ENCODE measurements at places on chromosomes 5 and 9.

DNA sequence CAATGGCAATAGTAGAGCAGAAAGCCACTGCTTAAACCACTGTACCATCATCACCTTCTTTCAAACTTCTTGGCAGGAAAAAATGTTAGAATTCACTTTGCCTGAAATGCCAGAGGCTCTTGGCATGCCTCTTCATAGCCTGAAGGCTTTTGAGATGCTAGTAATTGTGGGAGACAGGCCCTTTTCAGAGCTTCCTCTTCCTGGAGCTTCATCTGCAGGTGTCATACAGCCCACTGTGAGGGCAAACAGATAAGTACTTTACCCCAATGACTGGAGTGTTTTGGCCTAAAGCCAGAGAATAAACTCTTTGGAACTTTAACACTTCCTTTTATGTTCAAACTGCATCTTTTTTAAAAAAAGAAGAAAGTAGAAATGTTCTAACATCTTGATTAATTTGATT is 81.3 kb upstream of the TMEM171 start:
- DNase-seq = no peak

DNA sequence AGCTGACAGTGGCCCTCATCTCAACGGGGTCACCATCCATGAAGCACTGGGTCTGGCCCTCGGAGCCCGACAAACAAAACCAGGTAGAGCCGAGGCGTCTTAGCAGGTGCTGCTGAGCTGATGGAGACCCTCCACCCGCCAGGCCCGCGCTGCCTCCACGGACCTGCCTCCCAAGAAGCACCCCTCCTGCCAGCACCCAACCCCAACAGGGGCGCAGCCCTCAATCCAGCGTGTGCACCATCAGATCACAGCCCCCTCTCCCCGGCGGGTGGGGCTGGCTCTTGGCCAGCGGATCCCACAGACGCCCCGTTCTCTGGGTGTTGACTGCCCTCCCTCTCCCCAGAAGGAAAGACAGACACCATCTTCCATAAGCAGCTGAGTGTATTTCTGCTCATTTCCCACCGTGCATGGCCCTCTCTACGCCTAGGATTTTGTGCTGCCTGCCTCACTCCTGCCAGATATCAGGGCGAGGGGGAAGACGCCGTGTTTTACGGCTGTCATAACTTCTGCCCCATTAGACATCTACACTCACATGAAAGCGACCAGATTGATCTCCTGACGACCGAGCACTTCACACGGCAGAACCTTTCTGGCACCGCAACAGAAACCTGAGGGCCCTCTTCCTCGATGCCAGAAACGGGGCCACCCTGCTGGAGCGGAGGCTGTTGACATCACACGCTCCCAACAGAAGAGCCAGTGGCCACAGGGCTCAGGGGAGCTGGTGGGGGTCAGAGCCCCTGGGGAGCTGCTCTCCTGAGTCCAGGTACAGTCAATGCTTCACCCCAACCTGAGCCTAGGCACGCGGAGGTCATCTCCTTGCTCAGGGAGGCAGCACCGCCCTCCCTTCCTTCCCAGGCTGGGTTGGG is 12.4 kb downstream of the NACC2 start:
- DNase-seq = no peak

- DNase-seq = no peak
These were observed 225.2 kb downstream of the CFAP90 start for GRCh38 chr5:7625740-7626139.

GRCh38 chr9:99905833-99906402 is 536 bp upstream of the STX17 start:
- no peak for DNase-seq

DNA sequence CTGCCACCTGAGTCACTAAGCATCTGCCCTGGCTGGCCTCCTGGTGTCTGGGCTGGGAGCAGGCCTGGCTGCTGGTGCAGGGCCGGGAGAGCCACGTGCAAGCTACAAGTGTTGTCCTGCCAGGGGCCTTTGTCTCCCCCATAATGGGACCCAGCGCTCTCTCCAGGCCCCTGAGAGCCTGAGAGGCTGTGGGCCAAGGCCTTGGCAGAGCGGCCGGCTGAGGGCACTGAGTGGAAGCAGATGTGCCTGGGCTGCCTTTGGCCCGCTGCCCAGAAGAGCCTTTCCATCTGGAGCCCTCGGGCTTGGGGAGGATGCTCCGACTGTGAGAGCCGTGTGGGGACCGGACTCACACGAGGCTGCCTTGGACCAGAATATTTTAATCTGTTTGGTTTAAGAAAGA is 185.5 kb downstream of the RGS3 start:
- peak; percentile 97 for DNase-seq

DNA sequence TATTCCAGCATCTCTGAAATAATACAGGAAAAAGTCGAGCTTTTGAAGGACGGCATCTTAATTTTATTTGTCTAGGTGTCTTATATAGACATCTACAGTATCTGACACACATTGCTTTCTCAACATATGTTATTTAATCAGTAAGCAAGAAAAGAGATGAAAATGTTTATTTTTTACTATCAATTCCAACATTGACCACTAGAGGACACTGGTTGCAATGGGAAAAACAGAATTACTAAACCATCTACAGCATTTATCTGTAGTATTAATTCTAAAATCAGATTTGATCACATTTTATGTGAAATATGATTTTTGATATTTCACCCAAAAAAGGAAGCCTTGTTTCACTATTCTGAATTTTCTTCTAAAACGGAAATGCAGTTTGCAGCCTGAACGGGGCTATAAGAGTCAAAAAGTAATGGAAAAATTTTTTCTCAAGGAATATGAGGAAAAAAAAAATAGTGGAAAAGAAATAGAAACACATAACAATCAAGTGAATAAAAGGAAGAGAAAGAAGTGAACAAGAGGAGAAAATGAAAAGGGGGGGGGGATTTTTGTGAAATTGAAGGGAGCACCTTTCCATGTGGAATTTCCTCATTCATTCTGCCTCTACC is 98.6 kb downstream of the OSTF1 start:
- no peak for DNase-seq

DNA sequence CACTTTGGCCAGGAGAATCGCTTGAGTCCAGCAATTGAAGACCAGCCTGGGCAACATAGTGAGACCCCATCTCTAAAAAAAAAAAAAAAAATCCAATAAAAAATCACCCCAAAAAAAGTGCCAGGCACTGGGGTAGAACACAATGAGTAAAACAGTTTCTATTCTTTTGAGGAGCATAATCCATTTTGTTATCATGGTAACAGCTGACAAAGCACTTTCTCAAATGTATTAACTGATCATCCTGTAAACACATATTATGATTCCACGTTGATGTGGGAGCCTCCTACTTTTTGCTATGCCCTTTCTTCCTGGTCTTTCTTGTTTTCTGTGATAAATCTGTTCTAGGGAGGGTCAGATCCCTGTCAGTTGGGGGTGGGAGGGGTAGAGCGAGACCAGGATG is 20.7 kb upstream of the FAM13B start:
- DNase-seq = no peak

- no peak for DNase-seq
These were observed 187.2 kb upstream of the PANK3 start for GRCh38 chr5:168766426-168766700.

- DNase-seq = no peak
These were observed 58.1 kb downstream of the BASP1 start for GRCh38 chr5:17275289-17276158.

- DNase-seq = no peak
These were observed 756.0 kb upstream of the C9orf72 start for GRCh38 chr9:28329323-28329722.

GRCh38 chr9:84874022-84874421 is 204.5 kb downstream of the NTRK2 start:
- DNase-seq = peak; percentile 57

DNA sequence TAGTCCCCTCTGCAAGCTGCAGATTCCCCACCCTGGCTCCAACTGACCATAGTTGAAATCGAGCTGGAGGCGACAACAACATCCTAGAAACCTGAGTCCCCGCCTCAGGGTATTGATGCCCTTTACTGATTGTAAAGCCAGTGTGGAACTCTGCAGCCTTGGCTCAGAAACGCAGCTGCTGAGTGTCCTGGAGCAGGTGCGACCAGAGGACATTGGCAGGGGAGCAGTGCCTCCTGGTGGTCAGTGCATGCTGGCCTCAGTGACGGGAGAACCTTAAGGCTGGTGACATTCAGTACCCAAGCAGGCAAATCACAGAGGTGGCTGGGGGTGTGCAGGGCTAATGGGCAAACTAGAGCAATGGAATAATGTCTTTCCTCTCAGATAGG is 20.4 kb upstream of the ZNF354B start:
- DNase-seq = peak; percentile 18

GRCh38 chr5:77015938-77016569 is 14.2 kb upstream of the AGGF1 start:
- no peak for DNase-seq

DNA sequence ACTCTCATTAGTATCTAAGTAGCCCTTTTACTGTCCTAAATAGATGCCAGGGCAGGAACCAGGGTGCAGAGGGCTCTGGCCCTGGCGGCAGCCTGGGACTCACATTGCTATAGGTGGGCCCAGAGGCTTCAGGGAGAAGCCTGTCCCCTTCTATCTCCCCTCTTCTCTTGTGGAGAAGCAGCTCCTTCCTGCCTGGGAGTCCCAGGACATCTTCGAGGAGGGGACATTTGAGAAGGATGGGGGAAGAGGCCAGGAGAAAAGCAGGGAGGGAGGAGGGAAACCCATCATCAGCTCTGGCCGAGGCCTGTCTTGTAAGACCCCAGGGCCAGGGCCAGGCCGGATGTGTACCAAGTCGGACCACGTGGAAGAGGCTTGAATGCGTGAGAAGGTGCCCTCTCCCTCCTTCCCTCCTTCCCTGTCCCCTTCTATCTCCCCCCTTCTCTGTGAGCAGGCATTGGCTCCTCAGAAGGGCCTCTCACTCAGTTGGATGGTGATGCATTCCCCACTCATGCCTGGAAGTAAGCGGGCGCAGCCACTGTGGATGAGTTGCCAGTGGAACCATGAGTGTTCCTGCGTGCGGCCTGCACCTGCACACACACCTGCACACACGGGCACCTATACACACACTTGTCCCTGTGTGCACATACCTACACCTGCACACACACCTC is 20.7 kb upstream of the LPCAT1 start:
- DNase-seq = no peak

DNA sequence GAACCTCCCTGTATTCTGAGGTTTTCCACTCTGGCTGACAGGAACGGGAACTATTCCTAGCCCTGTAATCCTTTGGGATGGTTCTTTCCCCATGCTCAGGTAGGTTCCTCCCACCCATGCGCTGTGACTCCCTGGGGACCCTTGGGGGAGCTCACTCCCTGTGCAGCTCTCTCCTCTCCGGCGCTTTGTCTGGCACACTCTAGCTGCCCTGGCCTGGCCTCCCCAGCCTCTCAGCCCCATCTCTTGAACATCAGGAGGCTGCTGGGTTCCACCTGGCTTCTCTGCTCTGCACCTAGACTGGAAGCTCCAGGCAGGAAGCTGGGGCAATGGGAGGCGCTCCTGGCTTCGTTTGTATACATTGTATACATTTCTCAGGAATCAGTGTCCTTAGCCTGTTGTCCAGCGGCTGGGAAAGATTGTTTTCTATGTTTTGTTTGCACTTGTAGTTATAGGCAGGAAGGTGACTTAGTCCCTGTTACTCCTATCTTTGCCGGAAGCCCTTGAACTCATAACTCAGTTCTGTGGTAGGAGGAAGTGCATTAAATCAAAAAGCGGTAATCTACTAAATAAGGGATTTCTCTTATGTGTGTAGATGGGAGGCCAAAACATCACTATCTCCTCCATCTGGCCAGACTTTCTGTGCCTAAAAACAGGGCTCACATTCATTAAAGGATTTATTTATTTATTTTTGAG is 20.4 kb downstream of the SLC25A25 start:
- no peak for DNase-seq

DNA sequence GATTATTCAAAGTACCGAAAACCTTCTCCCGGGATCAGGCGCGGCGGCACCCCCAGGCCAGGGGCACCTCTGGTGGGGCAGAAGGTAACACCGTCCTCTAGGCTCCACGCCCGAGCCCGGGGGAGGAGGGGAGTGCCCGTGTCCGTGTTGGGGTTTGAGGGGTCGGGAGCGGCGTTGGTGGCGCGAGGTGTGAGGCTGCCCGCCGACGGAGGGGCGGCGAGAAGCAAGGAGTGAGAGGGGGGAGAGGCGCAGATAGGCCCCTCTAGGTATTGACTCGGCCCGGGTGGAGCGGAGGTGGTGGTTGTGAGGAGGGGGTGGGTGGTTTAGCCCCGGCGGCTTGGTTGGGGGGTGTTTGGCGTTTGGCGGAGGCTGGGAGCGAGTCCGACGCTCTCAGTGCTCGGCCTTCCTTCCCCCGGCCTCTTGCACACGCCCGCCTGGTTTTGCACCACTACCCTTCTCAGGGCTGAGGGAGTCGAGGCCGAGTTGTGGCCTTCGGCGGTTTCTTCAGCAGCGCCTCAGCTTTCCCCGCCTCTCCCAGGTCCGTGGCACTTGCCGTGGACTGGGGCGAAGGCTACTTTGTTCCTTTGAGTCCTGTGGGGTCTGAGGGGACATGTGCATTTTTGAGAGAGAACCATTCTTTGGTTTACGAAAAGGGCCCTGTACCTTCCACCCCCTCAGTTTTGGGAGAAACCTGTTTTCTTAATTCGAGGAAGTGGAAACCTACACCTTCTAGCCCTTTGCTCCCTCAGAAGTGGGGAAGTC is 450 bp downstream of the GPBP1 start:
- DNase-seq = peak; percentile 37

DNA sequence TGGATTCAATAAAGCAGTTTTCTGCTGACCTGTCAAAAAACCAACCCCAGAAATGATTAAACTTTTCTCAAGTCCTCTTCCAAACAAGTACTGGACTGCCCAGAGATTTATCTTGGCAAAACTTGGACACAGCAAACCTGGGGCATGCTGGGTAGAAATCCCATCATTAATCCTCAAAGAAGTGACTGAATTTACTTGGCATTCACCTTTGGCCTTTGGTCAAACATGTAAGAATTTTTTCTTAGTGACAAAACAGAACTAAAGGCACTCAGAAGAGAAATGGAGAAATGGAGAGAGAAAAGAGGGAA is 248.6 kb upstream of the NREP start:
- DNase-seq = no peak

- no peak for DNase-seq
These were observed 78.3 kb downstream of the DCP2 start for GRCh38 chr5:113054899-113055298.

DNA sequence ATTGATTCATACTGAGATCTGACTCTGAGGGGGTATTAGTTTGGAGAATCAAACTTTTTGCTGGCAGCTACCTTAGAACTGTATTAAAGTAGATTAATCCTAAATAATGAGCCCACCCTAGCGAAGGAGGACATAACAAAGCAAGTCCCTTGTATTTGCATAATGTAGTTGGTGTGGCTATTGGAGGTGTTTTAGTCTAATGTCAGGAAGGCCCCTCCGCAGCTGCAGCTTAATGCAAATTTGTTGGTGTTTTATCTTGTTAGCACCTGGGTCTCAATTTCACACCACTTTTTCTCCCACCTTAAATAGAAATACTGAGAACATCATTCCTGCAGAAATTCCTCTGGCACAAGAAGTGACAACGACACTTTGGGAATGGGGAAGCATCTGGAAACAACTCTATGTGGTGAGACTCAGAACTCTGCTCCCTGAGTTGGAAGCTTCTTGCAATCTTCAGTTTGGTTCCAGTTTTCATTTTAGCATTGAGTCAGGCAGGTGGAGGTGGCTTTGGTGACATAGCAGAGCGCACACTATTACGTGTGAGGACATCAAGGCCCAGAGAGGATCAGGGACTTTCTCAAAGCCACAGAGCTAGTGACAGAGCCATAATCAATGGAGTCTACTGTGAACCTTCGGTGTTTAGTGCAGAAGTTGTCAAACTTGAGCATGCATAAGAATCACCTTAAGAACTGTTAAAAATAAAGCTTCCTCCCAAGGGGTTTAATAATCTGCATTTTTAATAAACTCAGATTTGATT is 33.9 kb downstream of the DOCK2 start:
- no peak for DNase-seq

- no peak for DNase-seq
These were observed 229.2 kb upstream of the MPDZ start for GRCh38 chr9:13508681-13509080.

Measured in NCI-H1092 treated with DMSO at 0.1 percent for 48 hours (cell line).